ENCODE measurements at places on chromosomes 5 and 9.

DNA sequence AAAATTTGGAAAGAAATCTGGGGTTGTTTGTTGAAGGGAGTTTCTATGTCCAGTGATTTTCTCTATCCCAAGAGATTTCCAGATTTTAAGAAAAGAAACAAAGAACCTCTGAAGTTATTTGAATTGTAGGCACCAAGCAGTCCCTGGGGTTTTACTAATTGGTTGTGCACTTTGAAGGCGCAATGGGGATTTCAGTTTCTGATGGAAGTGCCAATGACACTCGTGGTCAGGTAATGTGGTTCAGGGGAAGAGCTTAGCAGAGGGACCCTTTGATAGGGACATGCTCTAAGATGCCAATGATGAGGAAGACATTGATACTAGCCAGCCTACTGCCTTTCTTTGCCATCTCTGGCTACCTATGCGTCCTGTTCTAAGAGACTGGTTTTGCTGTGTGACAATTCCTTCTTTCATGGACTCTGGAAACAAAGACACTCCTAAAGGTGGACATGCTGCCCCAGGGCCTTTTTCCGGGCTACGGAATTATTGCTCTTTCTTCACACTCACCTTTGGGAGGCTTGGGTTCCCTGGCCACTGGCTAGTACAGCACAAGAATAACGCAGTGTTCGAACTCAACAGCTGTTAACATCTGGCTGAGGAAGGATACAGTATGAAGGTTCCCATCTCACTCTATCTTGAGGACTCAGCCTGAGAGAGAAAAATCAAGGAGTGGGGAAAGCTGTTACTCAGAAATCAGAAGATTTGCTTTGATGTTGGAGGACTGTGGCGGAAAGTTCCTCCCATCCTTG is 6.9 kb upstream of the TRAF1 start:
- DNase-seq: peak; percentile 28

DNA sequence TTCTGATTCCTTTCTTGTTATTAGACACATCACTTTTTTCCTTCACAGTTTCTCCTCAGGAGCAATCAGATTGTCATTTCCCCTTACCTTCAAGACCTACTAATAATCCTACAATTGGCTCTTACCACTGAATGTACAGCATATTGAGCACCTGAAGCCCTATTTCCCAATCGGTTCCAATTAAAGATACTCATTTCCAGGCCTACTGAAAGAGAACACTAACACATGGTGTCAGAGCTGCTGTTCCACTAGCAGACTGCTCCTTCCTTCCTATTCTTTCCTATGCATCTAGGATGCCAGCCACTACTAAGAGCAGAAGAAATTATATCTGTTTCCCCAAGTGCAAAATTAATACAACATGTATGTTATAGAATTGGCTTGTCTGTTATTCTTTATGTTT is 34.6 kb downstream of the SKIC3 start:
- no peak for DNase-seq

GRCh38 chr5:9625286-9625685 is 4.9 kb downstream of the TAS2R1 start:
- DNase-seq: no peak

DNA sequence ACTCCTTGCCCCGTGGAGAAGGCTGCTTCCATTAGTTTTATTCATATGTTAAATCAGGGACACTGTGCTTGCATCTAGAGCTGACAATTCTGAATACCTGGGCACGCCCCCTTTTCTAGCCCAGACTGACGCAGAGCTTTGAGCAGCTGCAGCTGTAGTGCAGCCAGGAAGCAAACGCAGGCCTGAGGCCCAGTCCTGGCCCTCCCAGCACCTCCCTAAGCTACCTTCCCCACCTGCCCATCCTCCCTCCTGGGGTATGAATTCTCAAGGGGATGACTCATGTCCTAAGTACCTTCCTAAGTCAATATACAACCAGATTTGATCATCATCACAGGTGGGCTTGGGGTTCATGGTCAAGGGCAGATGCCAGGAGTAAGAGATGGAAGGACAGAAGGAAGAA is 3.5 kb downstream of the PHF19 start:
- no peak for DNase-seq

GRCh38 chr5:19179571-19179970 is 808.4 kb downstream of the CDH18 start:
- DNase-seq: no peak

DNA sequence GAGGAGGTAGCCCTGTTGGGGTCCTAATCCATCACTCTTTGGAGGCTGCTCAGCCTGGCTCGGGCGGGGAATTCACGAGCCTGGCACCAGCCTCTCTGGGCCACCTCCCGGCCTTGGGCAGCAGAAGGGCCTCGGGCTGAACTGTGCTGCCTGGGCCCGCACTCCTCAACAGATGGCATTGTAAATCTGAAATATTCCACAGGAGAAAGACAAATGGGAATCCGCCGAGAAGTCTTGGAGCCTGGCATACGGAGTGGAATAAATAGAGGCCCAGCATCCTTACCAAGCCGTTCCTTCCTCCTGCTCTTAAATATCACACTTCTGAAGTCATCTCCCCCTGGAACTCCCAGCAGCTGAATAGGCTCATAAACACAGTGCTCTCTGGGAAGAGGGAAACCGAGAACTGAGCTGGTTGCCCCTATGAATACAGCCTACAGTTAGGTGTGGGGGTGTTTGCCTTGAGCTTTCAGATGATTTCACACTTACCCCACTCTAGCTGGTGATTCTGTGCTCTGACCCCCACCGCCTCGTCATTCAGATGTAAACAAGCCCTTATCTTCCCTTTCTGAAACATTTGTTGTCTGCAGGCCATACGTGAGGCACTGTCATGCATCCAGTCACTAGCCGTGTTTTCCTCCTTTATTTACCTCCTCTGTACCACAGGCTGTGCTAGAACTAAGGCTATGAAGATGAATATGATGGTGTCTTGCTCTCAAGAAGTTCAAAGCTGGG is 455.0 kb upstream of the CLINT1 start:
- no peak for DNase-seq

DNA sequence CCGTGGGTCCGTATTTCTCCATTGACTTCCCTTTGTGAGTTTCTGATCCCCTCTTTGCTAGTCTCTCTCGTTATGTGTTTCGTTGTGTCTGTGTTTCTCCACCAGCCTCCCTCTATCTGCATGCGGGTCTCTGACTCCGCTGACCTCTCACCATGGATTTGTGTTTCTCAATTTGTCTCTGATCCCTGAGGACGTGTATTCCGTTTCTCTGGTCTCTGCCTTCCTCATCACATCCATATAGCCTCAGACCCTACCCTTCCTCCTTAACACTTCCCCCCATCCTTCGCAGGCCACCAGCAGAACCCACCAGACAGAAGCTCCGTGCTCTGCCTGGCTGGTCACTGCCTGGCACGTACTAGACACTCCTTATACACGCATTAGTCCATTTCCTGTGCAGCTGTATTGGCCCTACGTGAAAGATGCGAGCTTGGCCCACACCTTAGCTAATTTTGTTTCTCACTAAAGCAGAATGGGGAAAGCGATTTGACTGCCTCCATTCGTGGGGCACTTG is 631 bp downstream of the B4GALT7 start:
- DNase-seq: no peak

DNA sequence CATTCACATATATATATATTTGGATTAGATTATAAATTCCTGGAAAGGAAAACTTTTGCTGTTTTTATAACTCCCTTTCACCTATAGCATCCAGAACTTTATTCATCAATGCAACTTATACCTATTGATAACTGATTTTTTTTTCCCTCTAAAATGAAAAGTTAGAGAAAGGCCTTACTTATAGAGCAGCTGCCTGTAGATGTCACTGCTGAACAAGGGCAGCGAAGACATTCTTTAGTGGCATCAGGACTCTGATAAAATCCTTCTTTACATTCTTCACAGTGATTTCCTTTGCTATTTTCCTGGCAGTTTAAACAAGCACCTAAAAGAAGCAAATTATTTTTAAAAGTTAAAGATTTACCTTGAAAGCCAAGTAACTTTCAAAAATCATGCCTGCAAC is 32.3 kb upstream of the CDK5RAP2 start:
- DNase-seq: no peak

GRCh38 chr9:133638076-133638475 is 1.9 kb downstream of the DBH start:
- DNase-seq: no peak
